Astrocyte of the cerebellum (primary cell): ENCODE measurements at places on chromosomes 5 and 9.

DNA sequence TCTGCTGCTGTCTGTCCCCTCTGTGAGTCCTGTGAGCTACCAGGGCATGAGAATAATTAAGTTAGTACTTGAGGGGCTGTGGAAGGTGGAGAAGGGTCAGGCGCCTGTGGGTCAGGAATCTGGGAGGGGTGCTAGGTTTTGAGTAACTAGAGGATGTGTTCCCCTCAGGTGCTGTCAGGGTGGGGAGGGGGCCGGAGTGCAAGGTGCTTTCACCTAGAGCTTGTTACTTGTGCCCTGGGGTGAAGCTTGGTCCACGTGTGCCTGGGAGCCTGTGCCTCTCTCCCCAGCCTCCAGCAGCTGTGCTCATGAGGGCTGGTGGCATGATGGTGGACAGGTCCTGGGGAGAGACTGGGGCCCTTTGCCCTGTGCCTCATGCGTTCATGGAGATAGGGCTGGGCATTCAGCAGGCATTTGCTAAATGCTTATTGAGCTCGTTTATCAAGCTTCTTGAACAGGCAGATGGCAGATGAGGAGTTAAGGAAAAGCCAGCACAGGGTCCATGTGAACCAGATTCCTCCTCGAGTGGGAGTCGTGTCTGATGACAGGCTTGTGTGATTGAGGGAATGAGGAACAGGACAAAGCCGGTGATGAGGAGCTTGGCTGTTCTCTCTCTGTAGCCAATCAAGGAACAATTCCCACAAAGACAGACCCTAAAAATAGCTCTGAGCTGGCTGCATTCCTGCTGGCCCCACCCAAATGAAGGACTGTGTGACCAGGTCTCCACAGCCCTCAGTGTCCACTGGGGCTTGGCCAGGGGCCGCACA, 40.9 kb downstream of the CACNA1B start:
- DNase-seq = no peak

DNA sequence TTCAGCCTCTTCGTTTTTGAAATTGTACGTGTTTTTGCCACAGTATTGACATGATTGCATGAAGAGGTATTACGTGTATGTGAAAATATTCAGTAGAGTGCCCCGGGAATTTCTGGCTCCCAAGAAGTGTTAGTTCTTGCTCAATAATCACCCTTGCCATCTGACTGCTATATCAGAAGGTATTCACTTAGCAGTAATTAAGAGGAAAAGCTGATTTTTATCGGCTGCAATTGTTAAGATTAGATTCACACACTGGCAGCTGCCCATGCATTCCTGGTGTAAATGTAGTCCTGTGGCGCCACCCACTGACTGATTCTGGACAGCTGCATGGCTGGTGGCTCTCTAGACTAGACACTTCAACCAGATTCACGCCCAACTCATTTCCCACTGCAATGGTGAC, 440.1 kb upstream of the ADAMTS16 start:
- peak; percentile 65 for DNase-seq

DNA sequence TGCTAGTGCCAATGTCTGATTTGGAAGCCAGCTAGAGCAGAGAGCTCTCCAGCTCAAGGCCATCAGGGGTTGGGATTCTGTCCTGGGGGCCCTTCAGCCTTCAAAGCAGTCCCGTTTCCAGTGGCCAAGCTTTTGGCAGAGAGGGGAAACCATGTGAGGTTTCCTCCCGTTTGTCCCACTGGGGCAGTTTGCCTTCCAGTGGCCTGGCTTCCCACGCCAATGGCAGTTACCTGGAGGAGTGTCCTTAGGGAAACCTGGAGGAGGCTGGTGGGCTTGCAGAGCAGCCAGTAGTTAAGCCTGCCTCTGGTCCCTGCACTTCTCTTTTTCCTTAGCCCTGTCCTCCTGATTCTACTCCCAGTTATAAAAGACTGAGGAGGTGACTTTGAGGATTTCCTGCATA, 37.7 kb downstream of the FGD3 start:
- DNase-seq = no peak

DNA sequence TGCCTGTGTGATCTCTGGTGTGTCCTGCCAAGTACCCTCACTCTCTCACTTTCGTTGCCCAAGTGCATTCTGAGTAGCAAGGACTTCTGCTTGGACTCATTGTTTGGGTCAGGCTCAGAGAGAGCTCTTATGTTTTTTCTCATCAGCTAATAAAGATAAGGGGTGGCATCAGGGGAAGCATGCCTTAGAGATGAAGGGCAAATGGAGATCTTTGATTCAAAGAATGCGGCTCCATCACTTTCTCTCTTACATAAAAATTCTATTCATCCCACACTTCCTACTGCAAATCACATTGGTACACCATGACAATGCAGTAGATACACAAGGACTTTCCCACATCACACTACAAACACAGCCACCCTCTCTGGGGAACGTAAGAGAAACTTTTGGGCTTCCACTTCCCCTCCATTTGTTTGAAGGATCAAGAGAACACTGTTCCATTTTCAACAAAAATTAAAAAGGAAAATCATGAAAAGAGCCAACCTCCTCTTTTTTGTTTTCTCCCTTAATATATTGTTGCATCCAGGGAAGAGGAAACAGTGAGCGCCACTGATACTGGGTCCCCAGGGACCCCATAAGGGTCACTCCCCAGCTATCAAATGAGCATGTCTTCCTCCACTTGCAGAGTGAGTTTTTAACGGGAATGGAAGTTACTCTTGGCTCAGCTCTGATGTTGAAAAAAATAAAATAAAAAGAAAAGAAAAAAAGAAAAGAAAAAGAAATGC, 73.0 kb downstream of the ZNF366 start:
- DNase-seq = no peak
